ENCODE measurements at places on chromosomes 1 and 21.

GRCh38 chr1:220526294-220526693 lies 1.6 kb upstream of the MARK1 start:
- DNase-seq, result peak; percentile 9

DNA sequence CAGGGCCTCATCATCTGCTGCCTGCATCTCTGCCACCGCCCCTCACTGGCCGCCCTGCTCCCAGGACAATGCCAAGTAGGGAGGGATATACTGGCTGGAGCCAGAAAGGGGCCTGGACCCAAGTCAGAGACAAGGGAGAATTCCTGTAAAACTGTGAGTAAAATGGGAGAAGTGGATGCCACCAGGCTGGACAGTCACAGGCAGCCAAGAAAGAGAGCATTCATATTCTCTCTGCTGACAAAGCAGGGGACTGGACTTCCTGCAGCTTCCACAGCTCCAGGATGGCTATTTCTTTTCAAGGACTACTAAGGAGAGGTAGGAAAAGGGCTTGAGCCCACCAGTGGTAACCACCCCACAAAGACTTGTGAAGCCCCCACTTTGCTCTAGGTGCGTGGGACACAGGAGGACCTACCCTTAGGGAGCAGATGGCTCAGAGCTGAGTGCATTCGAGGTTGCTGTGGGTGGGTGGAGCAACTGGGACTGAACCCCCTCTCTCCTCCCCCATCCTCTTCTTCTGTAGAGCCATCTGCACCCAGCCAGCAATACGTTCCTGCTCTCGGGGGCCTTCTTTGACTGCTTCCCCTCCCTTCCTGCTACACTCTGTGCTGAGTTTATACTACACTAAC lies 57.5 kb downstream of the GLIS1 start:
- DNase-seq, result no peak

DNA sequence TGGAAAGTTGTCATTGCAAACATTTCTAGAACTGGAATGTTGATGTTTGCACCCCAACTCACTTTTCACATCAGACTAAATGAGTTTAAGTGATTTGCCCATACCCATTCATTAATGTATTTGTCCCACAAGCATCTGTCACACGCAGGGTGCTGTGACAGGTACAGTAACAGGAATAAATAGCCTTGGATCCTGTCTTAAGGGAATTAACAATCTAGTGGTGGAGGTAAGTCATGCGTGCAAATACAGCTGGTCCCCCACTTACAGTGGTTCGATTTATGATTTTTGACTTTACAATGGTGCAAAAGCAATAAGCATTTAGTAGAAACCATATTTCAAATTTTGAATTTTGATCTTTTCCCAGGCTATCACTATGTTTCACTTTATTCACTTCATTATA lies 17.5 kb upstream of the PRDM2 start:
- DNase-seq, result no peak

DNA sequence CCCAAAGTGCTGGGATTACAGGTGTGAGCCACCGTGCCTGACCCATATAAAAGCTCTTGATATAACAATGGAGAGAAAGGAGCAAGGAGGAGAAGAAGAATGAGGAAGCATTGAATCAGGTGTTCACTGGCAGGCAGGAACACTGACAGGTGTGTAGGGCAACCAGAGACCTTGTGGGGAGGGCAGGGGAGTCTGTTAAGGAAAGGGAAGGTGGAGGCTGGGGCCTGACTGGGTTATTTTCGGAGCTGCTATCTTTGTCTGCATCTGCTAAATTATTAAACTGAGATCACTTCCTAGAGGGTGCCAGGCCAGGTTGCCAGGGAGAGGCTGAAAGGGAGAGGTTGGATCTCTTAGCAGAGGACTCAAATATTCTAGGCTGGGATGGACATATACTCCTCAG lies 6.8 kb upstream of the TRNP1 start:
- no peak for DNase-seq

- no peak for DNase-seq
These were observed 125.1 kb downstream of the NEK7 start for GRCh38 chr1:198281911-198282310.

DNA sequence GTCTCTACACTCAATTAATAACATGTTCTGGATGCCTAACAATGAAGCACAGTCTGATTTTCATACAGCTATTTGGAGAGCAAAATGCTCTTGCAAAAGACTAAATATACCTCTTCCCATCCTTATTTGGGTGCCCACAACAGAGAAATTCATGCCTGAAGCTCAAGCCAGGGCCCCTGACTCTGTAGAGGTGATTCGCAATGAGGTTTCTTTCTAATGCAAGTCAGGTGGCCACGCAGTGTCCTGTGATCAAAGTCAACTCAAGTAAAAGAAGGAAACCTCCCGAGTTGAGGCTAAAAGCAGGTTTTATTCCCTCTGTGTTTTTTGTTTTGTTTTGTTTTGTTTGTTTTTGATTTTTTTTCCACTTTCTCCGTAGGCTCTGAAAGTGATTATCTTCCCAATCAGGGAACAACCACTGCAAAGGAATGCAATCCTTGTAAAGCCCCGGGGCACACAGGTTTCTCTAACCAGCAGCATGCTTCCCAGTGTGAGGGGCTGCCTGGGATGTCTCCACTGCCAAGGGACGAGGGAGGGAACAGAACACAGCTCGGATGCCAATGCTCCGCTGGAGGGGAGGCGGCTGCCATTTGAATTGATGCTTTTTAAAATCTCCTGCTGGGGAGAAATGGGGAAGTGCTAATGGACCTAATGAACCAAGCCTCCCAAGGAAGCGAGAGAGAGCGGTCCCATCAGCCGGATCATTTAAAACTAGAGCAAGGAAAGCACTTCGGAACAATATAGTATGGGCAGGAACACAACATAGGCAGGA lies 73.8 kb upstream of the SSX2IP start:
- no peak for DNase-seq

DNA sequence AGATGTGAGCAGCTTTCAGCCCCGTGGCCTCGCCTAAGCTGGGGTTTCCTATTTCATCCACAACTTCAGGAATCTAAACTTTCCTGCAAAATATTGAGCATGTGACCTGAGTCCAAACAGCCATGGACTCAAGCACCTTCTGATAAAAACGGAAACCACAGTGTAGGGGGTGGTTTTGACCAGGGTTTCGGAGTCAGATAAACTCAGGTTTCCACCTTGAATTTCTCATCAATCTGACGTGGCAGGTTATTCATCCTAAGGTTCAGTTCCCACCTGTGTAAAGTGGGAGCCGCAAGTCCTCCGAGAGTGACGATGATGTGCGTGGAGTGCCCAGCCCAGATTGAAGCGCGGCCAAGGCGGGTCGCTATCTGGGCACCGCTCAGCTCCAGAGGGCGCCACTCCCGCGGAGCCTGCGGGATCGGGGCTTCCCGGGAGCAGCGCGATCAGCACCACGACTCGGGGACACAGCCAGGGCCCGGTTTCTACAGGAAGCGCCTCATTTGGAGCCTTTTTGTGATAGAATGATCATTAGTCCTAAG lies 871 bp upstream of the ETS2 start:
- DNase-seq, result peak; percentile 81

GRCh38 chr1:38013227-38013622 lies 691 bp downstream of the UTP11 start:
- no peak for DNase-seq

GRCh38 chr1:245598524-245599305 lies 443.9 kb downstream of the KIF26B start:
- peak; percentile 50 for DNase-seq

DNA sequence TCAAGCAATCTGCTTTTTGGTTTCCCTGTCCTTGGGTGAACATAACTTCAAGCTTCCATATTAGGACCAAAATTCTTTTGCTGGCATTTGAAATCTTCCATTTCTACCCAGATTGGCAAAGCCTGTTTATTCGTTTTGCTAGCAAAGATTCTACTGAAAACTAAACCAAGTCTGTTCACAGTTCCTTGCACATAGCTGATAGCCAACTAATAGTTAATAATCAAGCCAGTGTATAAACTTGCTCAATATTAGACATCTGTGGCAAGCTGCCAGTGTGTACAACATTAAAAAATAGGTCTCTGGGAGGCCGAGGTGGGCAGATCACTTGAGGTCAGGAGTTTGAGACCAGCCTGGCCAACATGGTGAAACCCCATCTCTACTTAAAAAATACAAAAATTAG lies 6.3 kb downstream of the APP start:
- DNase-seq, result no peak

- peak; percentile 83 for DNase-seq
These were observed 1.2 kb upstream of the NEGR1 start for GRCh38 chr1:72283307-72284083.

DNA sequence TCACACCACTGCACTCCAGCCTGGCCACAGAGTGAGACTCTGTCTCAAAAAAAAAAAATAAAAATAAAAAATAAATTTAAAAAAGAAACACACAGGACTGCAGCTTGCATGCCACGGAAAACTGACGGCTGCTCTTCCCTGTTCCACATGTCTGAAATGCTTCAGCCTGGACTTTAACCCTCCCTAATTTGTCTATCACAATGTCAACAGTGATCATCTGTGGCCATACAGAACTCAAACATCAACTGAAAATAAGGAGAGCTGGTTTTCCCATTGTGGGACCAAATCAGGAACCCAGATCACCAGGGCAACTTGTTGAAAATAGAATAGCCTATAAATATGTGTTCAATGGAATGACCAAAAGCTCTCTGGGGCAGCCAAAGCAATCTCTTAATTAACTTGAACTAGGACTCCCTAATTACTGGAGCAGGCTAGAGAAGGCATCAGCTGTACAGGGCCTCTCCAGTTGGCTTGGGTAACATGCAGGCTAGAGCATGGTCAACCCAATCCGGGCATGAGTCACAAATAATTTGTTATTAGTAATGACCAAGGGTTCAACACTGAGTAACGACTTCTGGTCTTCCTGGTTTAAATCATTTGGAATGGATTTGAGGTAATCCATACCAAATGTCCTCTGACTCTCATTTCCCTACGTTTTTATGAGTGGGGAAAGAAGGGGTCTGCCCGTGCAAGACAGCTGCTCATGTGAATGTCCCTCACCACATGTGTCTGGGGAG lies 62.7 kb upstream of the KAZN start:
- DNase-seq, result no peak

GRCh38 chr1:36366091-36366661 lies 19.5 kb downstream of the STK40 start:
- peak; percentile 53 for DNase-seq

- DNase-seq, result no peak
These were observed 6.8 kb downstream of the THBS3 start for GRCh38 chr1:155200920-155201319.

- no peak for DNase-seq
These were observed 2.4 kb upstream of the RAB4A start for GRCh38 chr1:229268505-229268904.

- DNase-seq, result no peak
These were observed 74.0 kb upstream of the SAMSN1 start for GRCh38 chr21:14620152-14620551.

DNA sequence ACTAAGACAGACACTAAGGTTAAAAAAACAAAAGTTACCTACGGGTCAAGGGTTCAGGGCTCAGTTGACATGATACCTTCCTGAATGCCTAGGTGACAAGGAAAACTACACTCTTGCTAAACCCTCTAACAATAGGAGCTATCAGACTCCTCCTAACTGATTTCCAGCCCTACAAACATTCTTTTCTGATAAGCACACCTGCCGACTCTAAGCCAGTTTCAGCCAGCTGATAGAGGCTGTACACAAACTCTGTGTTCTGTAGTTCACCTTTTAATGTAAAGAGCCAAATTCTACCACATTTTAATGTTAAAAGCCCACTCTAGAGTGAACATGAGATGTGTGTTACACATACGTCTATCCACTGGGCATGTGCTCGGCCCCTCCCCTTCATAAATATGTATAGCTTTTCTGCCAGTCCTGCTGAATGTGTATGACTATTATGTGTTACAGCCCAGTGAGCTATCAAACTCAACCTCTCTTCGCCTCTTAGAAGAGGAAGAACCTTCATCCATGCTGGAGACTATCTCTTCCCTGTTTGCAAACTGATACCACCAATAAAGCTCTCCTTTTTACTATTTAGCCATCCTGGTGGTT lies 40.0 kb upstream of the FAM163A start:
- no peak for DNase-seq

DNA sequence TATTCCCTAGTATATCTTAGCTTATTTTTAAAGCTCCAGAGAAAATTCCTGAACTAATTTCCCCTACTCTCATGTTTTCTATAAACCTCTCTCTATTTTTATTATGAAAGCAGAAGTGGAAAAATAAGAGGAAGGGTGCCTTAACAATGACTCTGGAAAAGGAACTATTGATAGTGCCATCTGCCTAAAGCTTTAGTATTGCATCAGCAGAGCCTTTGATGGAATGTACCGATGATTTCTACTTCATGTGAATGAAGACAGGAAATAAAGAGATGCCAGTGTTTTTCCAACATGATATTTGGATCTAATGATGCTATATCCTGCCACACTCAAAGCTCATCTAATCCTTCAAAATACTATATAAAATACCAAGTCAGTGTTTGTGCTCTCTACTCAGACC lies 35.1 kb downstream of the TNFSF18 start:
- no peak for DNase-seq

- peak; percentile 82 for DNase-seq
These were observed 782 bp downstream of the CSDE1 start for GRCh38 chr1:114756949-114757454.

- no peak for DNase-seq
These were observed 1322.7 kb downstream of the AMY1C start for GRCh38 chr1:105072446-105072845.

DNA sequence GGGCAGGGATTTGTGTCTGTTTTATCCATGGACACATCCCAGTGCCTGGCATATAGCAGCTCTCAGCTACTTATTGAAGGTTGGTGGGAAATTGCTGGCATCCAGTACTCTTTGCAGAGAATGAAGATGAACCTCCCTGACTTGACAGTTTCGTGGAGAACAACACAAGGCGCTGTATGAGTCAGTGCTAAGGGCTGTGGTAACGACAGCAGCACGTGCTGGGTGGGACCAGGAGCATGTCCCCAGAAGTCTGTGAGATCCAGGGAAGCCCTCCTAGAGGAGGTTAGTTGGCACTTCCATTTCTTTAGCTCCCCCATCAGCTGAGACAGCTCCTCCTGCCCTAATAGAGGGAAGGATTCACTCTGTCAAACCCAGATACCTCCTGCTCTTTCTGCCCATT lies 25.9 kb upstream of the IL19 start:
- DNase-seq, result peak; percentile 37

GRCh38 chr1:197738927-197739326 lies 36.4 kb downstream of the DENND1B start:
- no peak for DNase-seq
